ENCODE measurements at places on chromosomes 4 and X.

GRCh38 chr4:52037689-52038102, 403 bp downstream of the SGCB start:
- DNase-seq = no peak

DNA sequence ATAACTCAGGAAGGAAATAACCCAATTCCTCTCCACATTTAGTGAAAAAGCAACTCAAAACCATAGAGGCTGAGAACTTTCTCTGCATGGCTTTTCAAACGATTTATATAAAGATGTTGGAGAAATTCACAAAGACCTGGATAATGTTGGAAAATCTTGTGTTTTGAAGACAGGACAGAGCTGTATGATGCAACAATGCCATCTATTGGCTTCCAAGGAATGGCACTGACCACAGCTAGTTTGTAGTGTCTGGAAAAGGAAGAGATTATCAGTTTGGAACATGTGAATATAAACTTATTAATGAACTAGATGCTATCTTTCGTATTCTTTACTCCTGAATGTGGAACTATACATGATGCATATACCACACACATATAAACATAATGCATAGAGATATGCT, 503.6 kb downstream of the IL1RAPL1 start:
- DNase-seq = peak; percentile 5

DNA sequence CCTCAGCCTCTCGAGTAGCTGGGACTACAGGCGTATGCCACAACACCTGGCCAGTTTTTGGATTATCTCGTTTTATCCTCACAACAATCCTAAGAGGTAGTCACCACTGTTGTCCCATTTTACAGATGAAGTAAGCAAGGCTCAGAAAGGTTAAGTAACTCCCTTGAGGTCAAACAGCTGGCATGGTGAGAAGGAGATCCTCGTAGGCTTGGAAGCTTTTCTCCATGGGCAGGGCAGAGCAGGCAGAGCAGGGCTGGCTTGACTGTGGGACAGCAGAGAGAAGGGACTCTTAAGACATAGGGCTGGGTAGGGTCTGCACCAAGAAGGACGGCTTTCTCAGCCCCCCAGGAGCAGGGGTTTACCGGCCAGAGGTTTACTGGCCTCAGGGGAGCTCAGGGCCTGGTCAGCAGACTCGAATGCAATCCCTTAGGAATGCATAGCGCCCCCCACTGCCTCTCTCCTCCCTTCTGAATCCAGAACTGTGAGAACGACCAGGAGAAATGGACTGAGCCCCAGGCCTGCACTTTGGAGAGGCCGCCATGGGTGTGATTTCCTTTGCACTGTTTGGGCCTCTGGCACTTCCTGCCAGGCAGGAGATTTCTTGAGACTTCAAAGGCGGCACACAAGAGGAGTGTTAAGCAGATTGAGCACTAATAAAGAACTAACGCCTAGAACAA, 14.0 kb upstream of the CDKN2AIP start:
- DNase-seq = no peak

DNA sequence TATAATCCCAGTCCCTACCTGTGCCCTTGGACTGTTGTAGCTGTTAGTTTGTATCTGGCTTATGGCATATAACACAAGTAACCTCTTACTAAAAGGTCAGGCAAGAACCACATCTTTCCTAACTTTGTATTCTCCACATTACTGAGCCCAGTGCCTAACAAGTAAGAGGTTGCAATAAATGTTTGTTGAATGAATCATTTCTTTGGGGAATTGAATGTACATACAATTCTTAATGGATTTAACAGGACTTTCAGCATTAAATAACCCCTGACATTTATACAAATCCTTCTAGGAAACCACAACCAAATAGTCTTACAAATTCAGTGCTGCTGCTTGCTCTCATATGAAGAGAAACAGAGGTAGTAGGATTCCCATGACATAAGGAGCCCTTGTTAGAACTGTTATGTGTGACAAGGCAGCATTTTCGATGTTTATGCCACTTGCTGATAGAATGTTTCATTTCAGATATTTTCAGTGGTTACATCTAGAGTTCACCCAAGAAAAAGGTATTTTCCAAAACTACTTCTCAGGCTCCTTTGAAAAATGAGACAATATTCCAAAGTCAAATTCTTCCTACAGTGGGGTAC, 62.0 kb downstream of the MBNL3 start:
- DNase-seq = no peak

DNA sequence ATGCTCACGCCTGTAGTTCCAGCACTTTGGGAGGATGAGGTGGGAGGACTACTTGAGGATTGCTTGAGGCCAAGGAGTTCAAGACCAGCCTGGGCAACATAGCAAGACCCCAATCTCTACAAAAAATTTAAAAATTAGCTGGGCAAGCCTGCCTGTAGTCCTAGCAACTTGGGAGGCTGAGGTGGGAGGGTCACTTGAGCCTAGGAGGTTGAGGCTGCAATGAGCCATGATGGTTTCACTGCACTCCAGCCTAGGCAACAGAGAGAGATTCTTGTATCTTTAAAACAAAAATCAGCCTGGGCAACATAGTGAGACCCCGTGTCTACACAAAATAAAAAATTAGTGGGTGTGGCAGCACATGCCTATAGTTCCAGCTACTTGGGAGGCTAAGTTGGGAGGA, 1.9 kb downstream of the ZNF41 start:
- no peak for DNase-seq

- no peak for DNase-seq
These were observed 35.2 kb downstream of the ARL9 start for GRCh38 chr4:56540826-56541225.

DNA sequence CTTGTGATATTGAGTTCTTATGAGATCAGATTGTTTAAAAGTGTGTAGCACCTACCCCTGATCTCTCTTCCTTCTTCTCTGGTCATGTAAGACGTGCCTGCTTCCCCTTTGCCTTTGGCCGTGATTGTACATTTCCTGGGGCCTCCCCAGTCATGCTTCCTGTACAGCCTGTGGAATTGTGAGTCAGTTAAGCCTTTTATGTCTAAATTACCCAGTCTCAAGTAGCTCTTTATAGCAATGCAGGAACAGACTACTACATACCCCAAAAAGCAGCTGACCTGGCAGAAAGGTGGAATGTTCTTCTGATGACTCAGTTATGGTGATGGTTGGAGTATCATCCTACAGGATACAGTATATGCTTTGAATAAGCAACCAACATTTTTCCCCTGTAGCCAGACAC, 11.4 kb upstream of the MCUB start:
- no peak for DNase-seq

- DNase-seq = no peak
These were observed 826.0 kb downstream of the RAB28 start for GRCh38 chr4:12658146-12658545.

- no peak for DNase-seq
These were observed 39.3 kb downstream of the ELF2 start for GRCh38 chr4:139137763-139138162.

- DNase-seq = no peak
These were observed 28.9 kb upstream of the PRPS1 start for GRCh38 chrX:107599450-107599861.

DNA sequence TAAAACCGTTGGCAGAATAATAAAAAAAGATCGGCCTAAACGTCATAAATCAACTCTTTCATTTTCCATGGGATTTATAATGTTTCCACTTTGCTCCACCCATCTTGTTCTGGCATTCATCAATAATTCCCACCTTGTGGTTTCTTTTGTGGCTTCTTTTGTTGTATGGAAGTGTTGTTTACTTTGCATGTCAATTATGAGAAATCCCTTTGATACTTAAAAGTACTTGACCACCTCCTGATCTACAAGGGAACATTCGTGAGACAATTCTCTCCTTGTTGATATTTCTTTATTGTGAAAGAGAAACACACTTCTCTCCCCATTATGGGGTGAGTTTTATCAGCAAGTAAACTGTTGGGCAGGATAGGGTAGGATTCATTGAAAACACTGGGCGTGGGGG, 2.8 kb downstream of the AMELX start:
- no peak for DNase-seq

- DNase-seq = no peak
These were observed 57.8 kb upstream of the NLRP2B start for GRCh38 chrX:57737881-57738280.

DNA sequence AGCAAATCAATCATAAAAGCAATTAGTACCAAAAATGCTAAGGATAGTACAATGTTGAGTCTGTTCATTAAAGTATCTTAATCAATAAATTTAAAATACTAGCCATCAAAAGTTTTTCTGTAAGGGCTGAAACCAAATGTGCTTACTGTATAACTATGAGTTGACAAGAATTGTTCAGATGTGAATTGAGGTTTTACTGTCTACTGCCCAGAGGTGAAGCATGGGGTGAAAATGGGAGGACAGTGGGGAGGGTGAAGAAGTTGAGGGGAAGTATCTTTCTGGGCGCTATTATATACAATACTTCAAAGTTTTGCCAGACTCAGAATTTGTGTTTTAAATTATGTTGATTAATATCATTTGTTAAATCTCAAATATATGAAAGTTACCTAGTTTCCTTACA, 4.1 kb upstream of the PPBP start:
- no peak for DNase-seq

- no peak for DNase-seq
These were observed 117.9 kb downstream of the COL4A5 start for GRCh38 chrX:108557580-108557979.

DNA sequence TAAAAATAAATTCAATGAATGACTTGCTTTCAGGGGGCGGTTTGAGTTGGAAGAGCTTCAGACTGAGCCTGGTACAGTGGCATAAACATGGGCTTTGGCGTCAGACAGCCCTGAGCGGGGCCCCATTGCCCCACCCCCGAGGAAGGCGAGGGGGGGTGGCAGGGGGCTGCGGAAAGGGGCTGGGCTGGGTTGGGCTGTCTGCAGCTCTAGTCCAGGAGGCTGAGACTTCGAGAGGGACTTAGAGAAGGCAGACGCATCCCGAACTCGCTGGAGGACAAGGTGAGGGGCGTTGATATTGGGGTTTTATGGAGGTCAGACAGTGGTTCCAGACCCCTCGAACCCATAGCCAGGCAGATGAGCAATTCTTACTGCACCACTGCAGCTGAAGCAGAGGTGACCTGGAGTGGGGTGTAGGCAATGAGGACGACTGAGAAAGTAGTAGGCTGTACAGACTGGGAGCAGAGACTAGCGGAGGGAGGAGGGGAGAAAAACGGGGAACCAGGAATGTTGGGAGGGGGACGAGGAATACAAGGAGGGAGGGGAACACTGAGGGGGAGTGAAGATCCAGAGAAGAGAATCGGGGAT, at the start of gene MAGED2:
Gene MAGED2, plus strand, starts transcription at position 222 of the 585 bp plus-strand sequence. CDS start 1,587 bp downstream, outside the sequence.
- no peak for DNase-seq

DNA sequence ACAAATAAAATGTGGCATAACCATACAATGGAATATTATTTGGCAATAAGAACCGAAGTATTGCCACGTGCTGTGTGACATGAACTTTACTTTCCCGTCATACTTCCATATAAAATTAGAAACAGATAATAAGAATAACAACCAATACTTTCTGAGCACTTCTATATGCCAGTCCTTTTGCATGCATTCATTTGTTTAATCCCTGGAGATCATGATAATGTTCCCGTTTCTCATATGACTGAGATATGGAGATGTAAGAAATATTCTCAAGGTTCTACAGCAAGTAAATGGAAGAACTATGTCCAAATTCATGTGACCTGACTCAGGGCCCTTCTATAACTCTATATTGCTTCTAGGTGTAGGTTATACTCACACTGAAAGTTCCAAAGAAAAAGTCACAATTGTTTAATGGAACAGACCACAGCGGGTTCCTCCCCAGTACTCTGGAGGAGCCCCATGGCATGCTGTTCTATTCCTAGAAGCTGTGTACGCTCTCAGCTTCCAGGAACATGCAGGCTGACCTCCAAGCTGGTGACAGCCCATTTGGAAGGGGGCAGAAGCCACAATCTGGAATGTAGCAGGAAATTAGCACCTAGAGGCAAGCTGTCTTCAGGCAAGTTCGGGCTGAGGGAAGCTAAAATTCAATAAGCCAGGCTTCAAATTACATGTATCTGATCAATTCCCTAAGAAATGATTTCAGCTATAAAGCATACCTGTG, 31.5 kb downstream of the QDPR start:
- DNase-seq = no peak

DNA sequence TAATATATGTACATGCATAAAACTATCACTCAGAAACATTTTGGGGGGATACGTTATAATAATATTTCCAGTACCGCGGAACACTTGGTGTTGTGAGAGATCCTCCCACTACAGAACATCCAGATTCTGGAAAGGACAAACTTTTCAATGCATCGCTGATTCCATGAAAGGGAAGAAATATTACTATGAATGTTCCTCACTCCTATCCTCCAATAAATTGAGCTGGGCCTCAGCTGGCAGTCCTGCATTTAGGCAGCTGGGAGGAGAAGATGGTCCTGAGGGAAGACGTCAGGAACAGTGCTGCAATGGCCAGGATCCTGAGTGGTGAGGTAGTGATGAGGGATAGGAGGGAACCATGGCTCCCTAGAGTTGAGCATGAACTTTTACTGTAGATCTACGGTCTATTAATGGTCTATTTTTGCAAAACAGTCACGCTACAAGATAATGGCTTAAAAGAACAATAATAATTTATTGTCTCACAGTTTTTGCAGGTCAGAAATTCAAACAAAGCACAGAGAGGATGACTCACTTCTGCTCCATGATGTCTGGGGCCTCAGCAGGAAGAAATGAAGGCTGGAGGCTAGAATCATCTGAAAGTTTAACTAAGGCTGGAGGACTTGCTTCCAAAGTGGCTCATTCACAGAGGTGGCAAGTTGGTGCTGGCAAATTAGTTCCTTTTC, 538.1 kb downstream of the STIM2 start:
- DNase-seq = no peak

DNA sequence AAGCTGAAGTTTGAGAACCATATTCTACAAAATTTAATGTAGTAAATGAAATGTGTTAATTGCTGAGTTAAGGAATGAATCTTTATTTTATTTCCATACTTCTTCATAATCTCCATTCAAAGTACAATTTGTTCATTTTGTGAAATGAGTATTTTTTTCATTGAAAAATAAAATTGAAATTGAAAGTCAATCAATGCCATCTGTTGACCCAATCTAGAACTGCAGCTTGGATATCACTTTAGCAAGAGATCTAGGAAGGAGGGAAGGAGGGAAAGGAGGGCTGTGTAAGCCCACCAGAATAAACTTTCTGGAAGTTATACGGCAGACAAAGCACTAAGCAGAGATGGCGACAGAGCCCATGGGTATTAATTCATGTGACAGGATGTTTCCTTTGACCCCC, 128.4 kb downstream of the ZMAT1 start:
- DNase-seq = no peak

DNA sequence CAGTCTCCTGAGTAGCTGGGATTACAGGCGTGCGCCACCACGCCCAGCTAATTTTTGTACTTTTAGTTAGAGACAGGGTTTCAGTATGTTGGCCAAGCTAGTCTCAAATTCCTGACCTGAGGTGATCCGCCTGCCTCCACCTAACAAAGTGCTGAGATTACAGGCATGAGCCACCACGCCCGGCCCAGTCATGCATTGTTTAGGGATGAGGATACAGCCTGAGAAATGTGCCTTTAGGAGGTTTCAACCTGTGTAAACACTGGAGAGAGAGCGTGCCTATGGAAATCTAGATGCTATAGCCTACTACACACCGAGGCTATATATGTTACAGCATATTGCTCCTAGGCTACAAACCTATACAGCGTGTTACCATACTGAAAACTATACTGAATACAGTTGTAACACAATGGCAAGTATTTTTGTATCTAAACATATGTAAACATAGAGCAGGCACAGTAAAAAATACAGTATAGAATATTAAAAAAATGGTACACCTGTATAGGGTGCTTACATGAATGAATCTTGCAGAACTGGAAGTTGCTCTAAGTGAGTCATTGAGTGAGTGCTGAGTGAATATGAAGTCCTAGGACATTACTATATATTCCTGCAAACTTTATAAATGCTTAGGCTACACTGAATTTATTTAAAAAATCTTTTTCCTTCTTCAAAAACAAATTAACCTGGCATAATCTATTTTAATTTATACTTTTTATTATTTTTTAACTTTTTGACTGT, 588.2 kb upstream of the ADGRL3 start:
- peak; percentile 1 for DNase-seq

Data from LoVo (cell line).